NCI-H524 treated with DMSO at 0.1 percent for 48 hours (cell line): ENCODE measurements at places on chromosomes 6 and 20.

DNA sequence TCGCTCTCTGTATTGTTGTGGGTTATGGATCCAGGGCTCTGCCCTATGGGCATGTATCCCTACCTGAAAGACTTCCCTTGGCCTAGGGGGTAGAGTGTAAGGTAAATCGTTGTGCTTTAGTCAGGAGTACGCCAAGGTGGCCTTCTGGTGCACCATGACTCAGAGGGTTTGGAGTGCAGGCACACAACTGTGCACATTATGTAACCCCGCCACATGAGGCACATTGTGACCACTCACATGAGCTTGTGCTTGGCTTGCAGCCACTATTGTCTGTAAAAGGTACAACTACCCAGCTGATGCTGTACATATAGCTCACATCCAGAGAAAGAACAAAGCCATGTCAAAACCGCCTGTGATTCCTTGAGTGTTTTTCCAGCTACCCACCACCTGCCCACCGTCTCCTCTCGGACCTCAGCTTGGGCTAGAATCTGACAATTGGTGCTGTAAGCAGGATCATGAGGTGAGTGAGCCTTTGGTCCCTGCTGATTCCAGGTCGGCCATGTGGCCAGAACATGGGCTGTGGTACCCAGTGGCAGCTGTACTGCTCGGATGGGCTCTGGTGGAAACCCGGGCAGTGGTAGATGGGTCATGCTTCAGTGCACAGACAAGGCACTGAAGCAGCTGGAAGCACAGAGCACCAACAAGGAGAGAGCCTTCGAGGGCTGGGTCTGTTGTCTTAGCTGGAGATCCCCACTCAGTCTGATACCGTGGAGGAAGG lies 33.8 kb downstream of the HDDC2 start:
- DNase-seq, result no peak

DNA sequence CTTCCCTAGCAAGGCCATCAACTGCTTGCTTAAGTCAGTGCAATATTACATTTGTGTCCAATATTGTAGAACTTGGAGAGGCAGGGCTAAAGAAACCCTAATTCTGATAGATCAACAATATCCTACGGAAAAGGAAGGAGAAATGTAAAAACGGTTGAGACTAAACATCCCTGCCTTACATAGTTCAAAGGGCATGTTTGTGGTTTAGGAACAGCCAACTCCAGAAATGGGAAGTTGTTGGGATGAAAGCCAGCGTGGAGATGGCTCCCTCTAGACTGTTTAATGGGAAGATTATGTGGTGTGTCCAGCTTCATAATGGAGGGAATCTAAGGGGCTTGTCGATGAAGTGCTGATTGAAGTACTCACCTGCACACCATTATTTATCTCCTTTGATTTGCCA lies 145.3 kb upstream of the TENT5A start:
- no peak for DNase-seq

DNA sequence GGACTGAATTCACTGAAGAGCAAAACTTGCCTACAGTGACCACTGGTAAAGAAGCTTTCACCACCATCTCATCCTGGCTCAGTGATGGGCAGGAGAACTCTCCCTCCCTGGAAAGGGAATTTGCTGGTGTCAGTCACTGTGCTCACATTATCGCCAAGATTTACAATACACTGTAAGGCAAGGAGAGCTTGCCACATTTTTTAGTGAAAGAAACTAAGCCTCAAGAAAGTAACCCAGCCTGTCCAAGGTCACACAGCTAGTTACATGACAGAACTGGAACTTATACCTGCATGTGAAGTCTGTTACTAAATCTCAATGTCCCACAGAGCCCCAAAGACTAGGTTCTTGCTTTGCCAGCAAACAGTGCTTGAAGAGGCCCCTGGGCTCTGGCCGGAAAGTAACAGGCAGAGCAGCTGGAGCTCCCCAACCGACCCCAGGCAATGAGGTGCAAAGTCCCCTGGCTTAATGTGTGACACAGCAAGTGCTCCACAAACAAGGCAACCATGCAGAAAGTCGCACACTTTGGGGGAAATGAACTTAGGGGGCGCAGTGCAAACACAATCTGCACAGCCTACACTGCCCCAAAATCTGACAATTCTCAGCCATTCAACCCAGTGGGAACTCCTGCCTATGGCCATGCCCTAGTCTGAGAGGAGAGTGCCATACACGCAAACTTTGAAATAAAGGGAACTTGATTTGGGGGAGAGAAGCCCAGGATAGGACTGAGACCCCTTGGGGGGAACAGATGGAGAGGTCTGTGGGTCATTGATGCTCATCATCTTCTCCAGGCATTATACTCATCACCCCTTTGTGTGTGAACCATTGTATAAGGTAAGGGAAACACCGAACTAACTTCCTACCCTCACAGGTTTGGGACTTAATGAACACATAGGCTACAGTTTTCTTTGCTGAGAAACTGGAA lies 1.9 kb downstream of the BCL2L1 start:
- no peak for DNase-seq

GRCh38 chr6:147381712-147382111 lies 126.8 kb upstream of the SAMD5 start:
- DNase-seq, result no peak

DNA sequence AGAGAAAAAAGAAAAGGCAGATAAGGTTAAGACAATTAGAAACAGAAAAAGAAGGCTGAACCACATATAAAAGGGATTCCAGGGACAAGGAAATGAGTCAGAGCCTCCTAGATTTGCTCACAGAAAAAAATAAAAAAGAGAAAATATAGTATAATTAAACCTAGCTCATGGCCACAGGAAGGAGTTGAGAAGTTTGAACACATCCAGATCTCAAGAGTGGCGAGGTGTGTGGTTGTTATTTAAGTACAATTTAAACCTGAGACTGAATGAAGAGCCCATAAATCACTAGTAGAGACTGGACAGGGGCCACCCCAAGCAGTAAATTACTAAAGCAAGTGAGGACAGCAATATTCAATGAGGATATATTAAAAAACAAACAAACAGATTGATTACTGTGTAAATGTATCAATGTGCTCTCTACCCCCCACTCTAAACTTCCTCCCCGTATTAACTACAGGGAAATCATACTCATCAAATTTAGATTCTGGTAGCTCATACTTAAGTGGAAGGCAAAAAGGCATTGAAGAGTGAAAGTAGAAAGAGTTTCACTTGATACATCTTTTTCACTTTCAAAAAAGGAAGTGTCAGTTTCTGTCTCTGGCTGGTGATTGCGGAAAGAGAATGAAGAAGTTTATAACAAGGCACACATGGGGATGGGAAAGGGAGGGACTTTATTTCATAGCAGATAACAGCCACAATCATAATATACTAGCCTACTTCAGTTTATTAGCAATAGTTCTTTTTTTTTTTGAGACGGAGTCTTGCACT lies 49.3 kb upstream of the SCAF8 start:
- DNase-seq, result no peak

- DNase-seq, result no peak
Observed at GRCh38 chr6:45422503-45423110, 44.9 kb upstream of the SUPT3H start.

DNA sequence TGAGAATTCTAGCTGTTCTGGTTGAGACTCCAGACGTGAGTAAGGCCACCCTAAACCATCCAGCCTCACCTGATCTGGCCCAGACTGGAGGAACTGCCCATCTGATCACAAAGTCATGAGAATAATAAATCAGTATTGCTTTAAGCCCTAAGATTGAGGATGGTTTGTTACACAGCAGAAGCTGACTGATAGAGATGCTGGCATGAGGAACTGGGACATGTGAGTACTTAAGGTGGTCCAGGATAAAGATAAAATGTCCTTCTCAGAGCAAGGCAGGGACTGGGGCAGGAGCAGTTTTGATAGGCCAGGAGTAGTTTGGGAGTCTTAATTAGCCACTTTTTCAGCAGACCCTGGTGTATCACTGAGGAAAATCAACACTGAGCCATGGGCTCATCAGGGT lies 6.8 kb downstream of the GTSF1L start:
- DNase-seq, result no peak

DNA sequence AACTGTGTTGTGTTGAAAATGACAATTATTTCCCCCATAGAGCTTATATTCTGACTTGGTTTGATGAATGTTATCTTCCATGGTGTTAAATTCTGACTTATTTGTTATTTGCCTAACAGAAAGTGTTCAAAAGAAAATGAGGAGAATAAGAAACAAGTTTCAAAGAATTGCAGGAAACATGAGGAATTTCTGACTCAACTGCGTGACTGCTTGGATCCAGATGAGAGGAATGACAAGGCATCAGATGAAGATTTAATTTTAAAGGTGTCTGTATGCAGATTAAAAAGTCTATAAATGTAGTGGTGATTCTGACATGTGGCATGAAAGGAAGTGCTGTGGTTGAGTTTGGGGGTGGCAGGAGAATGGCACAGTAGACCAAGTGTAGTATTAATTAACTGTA lies 50.6 kb downstream of the CCDC170 start:
- DNase-seq, result no peak

- no peak for DNase-seq
Observed at GRCh38 chr20:62534526-62535221, 58.9 kb upstream of the GATA5 start.

DNA sequence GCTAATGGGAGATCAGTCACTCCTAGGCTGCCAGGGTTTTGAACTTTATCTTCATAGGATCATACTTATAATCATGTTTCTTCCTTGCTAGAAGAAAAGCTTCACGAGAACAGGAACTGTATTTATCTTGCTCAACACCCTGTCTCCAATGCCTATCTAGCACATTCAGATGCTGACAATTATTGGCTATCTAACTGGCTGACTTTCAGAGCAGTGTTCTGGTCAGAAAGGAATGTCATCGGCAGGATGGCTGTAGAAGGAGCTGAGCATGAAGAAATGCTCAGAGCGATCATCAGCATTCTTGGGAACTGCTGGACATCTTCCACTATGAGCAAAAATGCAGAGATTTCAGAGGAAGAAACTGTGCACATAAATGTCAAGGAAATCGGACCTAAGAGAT lies 628.0 kb upstream of the NRSN1 start:
- no peak for DNase-seq

DNA sequence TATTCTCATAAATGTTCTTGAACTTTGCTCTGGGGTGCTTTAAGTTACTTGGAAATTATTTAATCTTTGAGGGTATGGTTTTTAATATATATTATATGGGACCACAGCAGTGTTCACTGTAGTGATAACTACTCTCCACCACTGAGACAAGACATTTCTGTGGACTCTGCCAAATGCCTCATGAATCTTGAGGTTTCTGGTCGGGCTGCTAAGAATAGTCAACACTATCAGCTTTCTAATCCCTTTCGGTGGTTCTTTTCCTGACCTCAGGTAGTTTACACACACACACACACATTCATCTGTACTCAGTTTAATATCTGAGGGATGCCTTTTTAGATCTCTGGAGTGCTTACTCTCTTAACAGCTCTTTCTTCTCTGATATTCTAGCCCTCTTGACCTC lies 500.7 kb downstream of the MAFB start:
- no peak for DNase-seq

DNA sequence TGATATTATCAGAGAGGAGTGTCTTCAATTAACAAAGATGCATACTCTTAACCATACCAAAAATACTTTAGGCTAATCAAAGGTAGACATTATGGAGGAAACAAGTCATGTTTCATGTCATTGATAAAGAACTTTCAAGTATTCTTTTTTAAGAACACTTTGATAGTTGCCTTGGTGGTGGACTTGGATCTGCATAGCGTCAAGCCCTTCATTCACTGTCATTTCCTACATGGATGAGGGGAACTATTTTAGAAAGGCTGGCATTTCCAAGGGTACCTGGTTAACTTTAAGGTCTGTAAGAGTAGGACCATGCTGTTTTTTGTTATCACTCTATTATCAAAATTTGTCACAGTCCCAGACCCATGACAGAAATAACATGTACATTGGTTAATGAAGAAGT lies 622.5 kb downstream of the PKHD1 start:
- no peak for DNase-seq

DNA sequence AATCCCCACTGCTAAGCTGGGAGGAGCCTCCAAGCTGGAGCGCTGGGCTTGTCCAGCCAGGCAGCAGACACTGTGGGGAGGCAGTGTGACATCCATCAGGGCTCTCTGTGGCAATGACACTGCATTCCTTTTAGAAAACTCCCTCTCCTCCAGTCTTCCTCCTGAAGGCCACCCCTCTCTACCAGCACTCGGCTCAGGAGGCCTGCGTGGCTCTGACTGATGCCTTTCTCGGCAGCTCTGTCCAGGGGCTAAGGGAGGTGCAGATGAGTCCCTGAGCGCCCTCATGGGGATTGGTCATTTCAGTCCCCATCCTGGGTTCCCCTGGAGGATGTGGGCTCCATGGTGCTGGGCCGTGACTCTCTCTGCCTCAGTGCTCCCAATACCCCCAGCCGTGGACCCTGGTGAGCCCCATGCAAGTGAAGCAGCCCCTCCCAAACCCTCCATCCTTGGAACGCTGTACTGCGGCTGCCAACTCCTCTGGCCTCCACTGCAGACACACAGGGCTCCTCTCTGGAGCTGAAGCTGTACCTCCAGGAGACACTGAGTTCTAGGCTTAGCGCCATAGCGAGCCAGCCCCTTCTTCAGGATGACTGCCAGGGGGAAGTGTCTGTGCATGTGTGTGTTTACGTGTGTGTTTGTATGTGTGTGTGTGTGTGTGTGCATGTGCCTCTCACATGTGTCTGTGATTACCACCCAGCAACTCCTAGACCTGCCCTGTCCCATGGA lies 209.6 kb downstream of the ERMARD start:
- no peak for DNase-seq

DNA sequence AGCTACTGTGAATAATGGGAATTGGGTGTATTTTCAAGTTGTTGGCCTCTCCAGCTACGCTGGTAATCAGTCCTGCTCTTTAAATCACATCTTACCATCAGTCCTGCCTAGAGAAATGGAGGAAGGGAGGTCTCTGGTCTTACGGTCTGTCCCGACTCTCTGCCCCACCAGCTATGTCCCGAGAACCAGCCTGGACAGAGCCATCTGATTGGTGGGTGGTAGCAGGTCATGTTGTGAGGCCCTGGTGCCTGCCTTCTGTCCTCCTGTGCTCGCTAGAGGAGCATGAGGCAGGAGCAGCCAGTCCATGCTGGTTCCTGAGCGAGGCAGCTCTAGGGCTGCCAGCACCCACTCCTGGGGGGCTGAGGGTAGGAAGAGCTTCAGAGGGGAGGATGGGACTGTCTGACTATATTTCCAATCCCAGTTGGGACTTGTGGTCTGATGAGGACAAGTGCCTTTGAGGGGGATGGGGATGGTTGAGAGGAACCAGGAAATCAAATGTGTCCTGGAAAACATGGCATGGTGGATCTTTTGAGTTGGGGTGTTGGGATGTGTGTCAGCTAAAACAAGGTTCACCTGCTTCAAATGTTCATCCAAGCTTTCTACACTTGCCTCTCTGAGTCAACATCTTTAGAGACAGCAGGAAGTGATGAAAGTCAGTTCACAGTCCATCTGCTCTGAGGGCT lies 33.0 kb downstream of the SYNJ2 start:
- DNase-seq, result no peak
